Esophagus muscularis mucosa (tissue), 4 donors: ENCODE measurements at places on chromosomes 4 and X. TPM values are rescaled to one million over a fixed set of nuclear protein-coding genes. Genes with fewer than 3 reads are reported as not detected.
A peak's percentile ranks its signal among the peaks of the same experiment; 100 is the strongest.

The ZNF185 gene
- total RNA-seq, result 3.7 TPM

The XAGE2 gene
- not detected for total RNA-seq

The STEEP1 gene
- 24.7 TPM for total RNA-seq

DNA sequence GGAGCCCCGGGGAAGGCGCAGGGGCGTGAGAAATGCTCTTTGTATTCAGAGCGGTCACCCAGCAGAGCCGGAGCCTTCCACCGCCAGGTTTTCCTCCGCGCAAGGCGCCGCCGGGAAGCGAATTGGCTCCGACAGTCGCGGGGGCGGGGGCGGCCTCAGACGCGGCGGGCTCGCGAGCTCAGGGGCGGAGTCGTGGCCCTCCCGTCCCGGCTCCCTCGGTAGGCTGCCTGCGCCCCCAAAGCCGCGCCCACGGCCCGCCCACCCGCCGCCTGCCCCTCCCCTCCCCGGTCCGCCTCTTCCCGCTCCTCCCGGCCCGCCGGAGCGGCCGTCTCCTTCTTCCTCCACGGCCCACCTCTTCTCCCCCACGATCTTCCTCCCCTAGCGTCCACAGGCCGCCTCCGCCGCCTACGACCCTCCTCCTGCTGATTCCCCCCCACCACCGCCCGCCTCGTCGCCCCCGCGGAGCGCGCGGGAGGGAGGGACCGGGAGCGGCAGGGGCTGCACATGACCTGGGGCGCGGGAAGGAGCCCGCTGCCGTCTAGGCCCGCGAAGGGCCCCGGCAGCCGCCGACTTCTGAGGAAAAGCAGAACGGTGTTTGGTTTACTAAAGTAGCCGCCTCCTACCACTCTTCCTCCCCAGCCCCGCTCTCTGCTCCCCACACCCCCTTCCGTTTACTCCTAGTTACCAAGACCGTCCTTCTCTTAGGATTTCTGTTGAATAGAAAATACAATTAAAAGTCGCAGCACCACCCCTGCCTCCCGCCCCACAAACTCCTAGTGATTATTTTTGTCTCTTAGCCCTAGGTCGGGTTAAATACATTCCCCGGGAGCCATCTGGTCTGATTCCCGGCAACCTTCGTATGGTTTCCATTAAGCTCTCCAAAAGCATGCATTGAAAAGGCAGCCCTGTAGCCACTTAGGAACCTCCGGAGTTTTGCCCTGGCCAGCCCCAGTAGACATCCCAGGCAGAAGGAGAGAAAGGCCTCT, 53.2 kb downstream of the C4orf51 start:
- peak; percentile 95 for DNase-seq

GRCh38 chr4:144910723-144911122, 187.3 kb downstream of the ANAPC10 start:
- no peak for DNase-seq

GRCh38 chr4:7101692-7102515, 34.0 kb upstream of the GRPEL1 start:
- DNase-seq, result no peak

DNA sequence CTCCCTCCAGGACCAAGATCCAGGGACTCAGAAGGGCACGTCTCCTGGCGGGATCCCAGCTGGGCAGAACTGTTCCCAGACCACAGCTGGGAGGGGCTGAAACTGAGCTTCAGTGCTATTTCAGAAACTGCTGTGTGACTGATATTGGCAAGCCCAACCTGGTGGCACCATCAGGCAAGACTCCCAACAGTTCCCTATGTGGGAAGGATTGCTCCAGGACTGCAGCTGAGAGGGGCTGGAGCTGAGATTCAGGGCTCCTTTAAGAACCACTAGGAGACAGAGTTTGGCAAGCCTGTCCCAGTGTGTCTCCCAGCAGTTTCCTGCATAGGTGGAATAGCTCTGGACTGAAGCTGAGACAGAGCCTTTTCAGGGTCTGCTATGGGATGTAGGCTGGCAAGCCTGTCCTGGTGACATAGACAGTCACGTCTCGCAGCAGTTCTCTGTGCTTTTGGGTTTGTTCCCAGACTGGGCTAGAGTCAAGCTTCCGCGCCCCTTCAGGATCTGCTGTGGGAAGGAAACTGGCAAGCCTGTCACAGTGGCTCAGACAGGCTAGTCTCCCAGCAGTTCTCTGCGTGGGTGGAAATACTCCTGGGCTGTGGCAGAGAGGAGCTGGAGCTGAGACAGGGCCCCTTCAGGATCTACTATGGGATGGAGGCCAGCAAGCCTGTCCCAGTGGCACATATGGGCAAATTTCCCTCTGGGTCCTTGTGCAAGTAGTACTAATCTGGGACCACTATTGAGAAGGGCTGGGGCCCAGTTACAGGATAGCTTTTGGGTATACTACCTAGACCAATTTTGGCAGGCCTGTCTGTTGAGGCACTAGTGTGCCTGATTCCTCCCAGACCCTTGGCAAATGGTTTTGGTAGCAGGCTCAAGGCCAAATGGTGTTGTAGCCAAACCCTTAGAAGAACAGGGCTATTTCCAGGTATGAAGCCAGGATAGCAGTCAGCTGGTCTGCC, 20.2 kb upstream of the MED14 start:
- DNase-seq, result no peak
